ENCODE measurements at places on chromosomes 5 and 9.

DNA sequence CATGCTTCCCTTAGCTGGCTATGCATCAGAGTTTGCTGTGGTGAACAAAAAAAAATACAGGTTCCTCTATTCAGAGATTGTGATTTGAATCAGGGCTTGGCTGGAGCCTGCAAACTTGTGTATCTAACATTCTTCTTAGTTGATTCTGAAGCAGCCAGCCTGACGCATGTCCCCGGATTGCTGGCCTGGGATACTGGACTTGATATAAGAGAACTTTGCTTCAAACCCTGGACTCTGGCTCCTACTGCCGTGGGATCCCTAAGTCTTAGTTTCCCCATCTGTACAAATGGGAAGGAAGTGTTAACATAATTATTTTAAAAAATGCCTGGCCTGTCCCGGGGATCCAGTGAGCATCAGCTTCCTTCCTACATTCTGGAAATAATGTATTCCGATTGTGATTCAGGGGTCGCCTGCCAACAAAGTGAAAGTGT is 292.8 kb downstream of the ARHGEF28 start:
- no peak for ATAC-seq

DNA sequence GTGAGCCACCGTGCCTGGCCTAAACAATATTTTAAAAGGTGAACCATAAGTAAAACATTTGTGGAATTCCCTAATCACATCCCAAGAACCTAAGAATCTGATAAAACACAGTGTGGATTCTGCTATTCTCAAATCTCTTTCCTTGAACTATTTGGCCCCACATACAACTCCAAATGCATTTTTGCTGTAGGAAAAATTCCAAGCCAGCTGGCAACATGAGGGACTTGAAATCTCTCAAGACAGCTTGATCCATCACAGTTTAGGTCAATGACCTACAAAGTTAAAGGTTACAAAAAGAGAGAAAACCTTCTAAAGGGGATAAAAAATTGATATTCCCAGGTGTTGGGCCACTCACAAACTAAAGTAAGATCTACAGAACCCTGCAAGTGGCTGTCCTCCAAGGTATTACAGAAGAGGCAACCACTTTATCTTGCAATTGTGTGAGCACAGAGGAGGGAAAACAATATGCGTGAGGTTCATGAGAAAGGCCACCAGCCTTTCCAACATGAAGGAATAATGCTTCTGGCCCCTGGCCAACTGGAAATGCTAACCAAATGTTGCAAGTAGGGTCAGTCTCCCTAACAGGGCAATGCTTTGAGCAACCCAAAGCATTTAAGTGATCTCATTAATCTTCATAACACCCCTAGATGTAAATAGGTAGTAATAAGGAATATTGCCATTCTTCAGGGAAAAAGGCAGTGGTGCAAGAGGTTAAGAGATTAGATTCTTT is 221.4 kb downstream of the SEMA5A start:
- no peak for ATAC-seq

DNA sequence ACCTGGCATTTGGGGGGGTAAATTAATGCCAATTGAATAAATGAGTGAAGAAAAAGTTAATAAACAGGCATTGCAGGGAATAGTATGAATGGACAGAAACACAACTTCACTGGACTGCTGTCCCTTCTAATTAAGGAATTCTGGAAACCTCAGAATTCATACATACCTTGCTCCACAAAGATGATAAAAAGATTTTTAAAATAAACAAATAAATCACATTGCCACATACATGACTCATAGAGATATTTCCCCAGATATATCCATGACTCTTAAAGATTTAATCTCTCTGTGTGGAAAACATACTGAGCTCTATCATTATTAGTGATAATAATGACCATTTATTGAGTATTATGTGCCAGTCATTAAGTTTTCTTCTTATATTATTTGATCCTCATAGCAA is 469.0 kb upstream of the MEF2C start:
- ATAC-seq, result no peak

DNA sequence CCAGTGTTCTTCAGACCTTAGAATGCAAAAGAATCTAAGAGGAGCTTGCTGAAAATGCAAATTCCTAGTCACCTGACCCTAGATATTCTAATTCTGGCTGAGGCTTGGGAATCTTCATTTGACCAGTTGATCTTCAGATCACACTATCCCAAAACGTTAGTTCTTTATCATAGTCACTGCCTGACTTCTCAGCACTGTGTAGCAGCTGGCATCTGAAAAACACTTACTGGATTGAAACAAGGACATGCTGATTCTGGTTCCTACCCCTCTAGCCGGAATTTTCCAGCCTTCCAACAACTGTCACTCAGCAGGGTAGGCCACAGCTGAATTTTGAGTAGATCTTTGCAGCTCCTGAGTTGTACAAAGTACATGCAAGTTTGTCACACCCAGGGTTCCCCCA is 72.2 kb downstream of the EBF1 start:
- no peak for ATAC-seq

- no peak for ATAC-seq
These were observed 33.0 kb downstream of the LMNB1 start for GRCh38 chr5:126809916-126810315.

DNA sequence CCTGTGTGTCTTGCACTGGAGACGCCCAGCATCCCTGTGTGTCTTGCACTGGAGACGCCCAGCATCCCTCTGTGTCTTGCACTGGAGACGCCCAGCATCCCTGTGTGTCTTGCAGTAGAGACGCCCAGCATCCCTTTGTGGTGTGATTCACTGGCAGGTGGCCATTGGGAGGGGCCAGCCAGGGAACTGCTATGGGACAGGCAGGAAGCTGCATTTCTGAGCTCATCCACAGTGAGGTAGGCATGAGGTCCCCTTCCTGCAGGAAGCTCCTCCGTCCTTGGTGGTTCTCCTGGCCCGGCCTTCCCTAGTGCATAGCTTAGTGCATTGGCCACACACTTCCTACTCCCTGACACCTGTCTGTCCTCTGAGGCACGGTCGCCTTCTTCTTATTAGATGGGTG is 43.5 kb downstream of the IRX1 start:
- ATAC-seq, result no peak

- ATAC-seq, result no peak
These were observed 16.0 kb downstream of the ANGPTL2 start for GRCh38 chr9:127106466-127106855.

GRCh38 chr9:114048533-114049415 is 29.3 kb downstream of the AMBP start:
- ATAC-seq, result no peak

GRCh38 chr5:128681764-128682592 is 143.9 kb upstream of the FBN2 start:
- ATAC-seq, result no peak

DNA sequence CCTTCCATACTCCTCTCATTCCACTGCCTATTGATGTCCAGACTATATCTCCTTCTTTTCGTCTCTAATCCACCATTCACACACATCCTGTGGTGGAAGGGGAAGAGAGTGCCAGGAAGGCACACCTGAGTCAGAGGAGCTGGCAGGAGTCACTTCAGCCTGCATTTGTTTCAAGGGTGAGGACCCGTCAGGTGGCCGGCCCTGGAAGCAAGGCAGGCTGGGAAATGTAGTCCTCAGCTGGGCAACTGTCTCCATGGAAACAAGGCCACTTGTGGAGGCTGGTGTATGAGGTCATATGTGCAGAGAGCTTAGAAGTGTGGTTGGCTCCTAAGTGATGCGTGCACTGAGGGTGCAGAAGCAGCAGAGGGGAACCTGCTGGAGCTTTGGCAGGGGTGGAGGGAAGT is 278.4 kb downstream of the NSG2 start:
- no peak for ATAC-seq

GRCh38 chr5:1323803-1324173 is 21.1 kb downstream of the CLPTM1L start:
- no peak for ATAC-seq

DNA sequence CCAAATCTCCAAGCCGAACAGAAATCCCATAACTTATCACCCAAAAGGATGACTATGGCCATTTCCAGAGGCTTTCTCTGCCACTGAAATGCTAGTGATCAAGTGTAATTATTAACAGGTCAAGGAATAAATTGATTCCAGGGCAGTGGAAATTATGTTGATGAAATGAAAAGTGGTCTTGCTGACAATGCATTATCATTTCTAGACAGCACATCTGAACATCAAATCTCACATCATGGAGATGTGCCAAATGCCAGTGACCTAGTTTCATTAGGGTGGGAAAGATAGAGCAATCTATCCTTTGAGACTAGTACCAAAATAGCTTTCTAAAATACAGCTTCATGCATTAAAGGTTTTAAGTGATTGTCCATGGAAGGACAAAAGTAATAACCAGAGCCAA is 86.1 kb downstream of the AUH start:
- no peak for ATAC-seq

- no peak for ATAC-seq
These were observed 146.4 kb upstream of the PPP1R26 start for GRCh38 chr9:135332979-135333748.

DNA sequence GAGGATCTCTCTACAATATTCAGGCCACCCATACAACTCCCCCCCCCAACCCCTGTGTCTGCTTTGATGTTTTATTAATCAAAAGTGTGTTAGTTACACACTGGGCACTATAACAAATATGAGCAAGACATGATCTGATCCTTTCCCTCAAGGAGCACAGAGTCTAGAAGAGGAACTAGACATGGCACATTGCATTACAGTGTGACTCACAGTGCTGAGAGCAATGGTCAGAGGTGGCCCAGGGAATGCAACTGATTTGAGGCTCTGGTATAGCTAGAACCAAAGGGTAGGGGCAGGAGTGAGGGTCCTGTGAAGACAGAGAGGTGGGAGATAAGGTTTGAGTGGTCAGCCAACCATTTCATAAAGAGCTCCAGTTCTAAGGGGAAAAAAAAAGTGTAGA is 539.2 kb downstream of the ACTL7B start:
- no peak for ATAC-seq

GRCh38 chr9:131111186-131111853 is 14.1 kb upstream of the NUP214 start:
- no peak for ATAC-seq

- ATAC-seq, result no peak
These were observed 55.8 kb downstream of the ENTREP1 start for GRCh38 chr9:69380811-69381210.

- no peak for ATAC-seq
These were observed 7.3 kb downstream of the CDC14B start for GRCh38 chr9:96612105-96612965.
